ENCODE measurements at places on chromosomes 3 and 15.

DNA sequence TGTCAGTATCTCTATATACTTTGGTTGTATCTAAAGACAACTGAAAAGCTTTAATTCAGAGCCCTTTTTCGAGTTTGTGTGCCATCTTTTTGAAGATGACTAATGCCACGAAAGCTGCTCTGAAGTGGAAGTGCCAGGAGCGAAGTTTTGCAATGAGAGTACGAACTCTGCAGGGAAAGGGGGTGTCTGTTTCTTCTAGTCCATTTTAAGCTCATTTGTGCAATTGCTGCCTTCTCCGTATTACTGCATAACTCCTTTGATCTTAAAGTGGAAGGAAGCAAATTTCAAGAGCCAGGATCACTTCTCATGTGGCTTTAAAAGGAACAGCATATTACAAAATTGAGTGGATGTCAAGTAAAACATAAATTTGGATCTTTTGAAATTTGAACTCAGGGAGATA lies 245.3 kb downstream of the FEZF2 start:
- DNase-seq = no peak

- no peak for DNase-seq
Measured at GRCh38 chr3:37098884-37099283, 75.5 kb downstream of the LRRFIP2 start.

DNA sequence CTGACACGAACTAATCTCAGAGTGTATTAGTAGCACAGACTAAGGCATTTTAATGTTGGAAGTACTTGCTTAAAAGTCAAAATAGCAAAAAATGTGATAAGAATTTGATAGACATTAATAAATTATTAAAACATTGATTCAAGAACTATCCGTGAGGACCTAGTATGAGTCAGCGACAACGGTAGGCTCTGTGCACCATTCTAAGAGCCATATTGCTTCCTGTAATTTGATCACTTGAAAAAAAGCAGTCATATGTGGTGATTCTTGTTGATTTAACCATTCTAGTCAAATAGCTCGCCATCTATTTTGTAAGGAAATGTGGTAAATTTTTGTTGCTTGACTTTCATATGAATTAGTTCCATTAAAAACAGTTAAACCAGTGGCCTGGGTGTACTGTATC lies 534.9 kb upstream of the ARRDC4 start:
- no peak for DNase-seq

GRCh38 chr3:186993210-186993782 lies 63.0 kb downstream of the ST6GAL1 start:
- no peak for DNase-seq

GRCh38 chr3:55416331-55416821 lies 70.7 kb downstream of the WNT5A start:
- DNase-seq = no peak

DNA sequence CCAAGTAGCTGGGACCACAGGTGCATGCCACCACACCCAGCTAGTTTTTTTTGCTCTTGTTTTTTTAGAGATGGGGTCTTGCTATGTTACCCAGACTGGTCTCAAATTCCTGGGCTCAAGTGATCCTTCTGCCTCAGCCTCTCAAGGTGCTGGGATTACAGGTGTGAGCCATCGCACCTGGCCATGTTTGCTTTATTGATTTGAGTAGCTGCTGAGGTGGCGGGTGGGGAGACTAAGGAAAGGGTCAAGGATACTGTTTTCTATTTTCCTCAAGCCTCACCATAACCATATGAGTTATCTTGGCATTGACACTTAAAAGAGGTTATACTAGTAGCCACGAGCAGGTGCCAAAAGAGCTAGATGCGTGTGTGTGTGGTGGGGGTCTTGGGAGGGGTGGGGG lies 39.0 kb downstream of the CYFIP1 start:
- DNase-seq = no peak

GRCh38 chr15:52441841-52442240 lies 86.8 kb downstream of the MYO5A start:
- DNase-seq = no peak

All from WTC11 (cell line).